HepG2 (cell line): ENCODE measurements at places on chromosomes 5 and 9. TPM values are rescaled to one million over a fixed set of nuclear protein-coding genes. Genes with fewer than 3 reads are reported as not detected.

ELOVL7 gene
- 4.5 and 4.7 TPM in 2 replicates for polyA plus RNA-seq

DNA sequence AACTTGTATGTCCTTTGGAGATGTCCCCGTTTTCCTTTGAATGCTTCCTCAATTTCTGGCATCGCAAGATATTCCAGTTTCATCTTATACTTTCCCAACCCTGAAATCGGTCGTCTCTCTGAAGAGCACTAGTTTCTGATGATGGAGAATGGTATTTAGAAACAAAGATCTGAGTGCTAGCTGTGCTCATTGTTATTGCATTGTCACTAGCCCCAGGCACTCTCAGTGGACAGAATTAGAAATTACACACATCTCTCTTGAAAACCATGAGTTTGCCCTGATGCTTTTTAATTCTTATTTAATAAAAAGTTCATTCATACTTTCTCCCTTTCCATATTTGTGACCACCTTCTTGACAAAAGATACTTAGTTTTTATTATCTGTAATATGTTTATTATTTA is 67.7 kb downstream of the C9orf152 start:
- no peak for DNase-seq

ARHGEF28 gene
- 15.0 and 17.4 TPM in 2 replicates for polyA plus RNA-seq

- DNase-seq = no peak
These were observed 38.7 kb downstream of the TSTD2 start for GRCh38 chr9:97594381-97594921.

SPEF2 gene
- polyA plus RNA-seq = 1.2 and 1.5 TPM in 2 replicates

IL9 gene
- polyA plus RNA-seq = not detected in 2 replicates

DNA sequence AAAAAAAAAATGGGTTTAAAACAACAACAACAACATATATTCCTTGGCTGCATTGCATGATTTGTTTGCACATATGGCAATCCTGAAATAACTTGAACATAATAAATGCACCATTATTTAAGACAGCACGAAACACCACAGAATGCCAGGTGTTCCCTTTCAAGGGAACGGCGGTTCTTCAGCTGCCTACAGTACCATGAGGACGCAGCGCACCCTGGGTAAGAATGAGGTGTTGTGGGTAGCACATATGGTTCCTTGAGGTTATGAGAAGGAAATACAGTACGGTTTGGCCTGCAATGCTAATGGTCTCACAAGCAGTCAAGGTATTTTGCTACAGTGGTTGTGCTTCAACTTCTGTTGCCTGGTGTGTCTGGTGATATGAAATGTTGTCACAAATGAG is 174.8 kb downstream of the SLC12A2 start:
- DNase-seq = no peak

PROB1 gene
- 1.1 and 1.9 TPM in 2 replicates for polyA plus RNA-seq

SPINK4 gene
- 2.0 and 3.4 TPM in 2 replicates for polyA plus RNA-seq

- DNase-seq = peak; percentile 91
These were observed 109.7 kb upstream of the LHFPL2 start for GRCh38 chr5:78758169-78758839.

- DNase-seq = no peak
These were observed 23.8 kb downstream of the LOX start for GRCh38 chr5:122054266-122054665.

DNA sequence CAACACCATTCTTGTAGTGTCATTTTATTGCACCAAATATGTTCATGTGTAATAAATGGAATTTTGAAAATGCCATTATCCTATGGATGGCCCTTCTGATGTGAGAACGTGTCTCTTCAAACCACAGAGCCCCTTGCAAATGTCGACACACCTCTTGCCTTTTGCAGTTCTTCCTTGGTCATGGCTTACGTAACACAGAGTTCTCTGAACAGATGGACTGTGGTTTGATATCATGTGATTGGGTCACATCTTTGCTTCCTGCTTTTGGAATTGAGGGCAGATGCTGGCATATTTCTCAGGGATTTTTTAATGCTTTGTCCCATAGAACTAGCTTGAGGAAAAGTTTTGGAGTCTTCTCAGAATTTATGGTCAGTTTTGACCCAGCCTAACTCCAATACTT is 4.6 kb downstream of the TGFBR1 start:
- no peak for DNase-seq

- DNase-seq = peak; percentile 11
These were observed 66.6 kb downstream of the ZNF474 start for GRCh38 chr5:122195802-122196394.

DNA sequence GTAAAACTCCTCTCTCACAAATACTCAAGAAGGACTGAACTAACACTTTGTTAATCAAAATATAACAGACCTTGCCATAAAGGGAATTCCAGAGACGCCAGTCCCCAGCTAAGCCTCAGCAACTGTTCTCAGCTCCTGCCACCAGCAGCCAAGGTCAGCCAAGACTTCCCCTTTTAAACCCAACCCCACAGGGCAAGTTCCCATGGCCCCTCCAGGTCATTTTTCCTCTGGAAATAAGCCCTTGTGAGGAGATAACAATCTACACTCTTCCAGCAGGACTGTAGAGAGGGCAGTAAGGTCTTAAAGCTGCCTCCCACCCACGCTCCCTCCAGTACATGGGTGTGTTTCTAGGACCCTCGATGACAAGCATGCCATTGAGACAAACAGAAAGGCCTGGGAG is 78.3 kb downstream of the DPYSL3 start:
- no peak for DNase-seq
